Stimulated activated CD8-positive, alpha-beta memory T cell treated with anti-CD3 and anti-CD28 coated beads, Interleukin-4, amount 100 ng/mL, for 1 hour (primary cell): ENCODE measurements at places on chromosomes 1 and 21.

- no peak for DNase-seq
These were observed 815 bp downstream of the STYXL2 start for GRCh38 chr1:167094690-167095089.

DNA sequence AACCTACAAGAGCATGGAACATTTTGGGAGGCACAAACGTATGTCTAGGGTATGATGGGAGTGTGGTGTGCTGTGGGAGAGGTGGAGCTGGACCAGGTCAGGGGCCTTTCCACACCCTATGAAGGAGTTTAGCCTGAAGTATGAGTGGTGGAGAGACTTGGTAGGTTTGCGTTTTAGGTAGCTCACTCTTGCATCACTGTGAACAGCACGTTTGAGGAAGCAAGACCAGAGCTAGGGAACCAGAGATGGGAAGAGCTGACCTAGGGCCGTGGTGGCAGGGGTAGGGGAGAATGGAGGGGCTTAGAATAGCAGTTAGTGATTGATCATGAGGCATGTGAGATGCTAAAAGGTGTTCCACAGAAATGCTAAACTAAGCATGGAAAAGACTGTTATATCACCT is 25.1 kb upstream of the ZFP69B start:
- no peak for DNase-seq

DNA sequence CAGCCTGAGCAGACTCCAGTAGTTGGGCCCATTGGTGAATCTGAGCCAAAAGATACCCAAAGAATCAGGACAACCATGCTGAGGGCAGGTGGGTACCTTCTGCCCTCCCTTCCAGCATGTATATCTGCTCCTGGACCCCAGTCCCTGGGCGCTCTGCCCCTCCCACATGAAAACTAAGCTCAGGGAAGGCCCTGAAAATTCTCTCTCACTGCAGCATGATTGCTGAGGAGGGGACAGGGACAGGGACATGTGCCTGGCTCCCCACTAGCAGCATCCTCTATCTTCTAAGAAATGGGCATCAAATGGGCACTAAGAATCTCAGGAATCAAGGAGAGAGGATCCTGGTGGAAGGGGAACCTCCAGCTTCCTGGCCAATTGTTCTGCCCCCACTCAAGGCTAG is 446.0 kb downstream of the MATN1 start:
- no peak for DNase-seq

DNA sequence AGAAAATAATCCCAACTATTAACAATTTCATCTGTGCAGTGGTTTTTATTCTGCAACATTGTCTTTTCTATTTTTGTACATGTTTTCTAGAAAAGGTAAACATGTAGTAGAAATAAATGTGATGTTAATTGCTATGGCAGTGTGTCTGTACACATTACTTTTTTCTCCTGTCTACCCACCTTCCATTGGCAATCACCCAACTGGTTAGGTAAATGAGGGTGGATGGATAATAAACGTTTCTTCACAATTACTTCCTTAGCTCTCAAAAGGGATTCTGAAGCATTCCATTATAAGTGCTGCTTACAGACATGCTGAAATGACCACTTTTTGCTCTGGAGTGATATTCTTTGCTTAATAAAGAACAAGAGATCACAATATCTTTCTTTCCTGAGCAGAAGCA is 61.4 kb downstream of the MAGI3 start:
- DNase-seq: no peak

DNA sequence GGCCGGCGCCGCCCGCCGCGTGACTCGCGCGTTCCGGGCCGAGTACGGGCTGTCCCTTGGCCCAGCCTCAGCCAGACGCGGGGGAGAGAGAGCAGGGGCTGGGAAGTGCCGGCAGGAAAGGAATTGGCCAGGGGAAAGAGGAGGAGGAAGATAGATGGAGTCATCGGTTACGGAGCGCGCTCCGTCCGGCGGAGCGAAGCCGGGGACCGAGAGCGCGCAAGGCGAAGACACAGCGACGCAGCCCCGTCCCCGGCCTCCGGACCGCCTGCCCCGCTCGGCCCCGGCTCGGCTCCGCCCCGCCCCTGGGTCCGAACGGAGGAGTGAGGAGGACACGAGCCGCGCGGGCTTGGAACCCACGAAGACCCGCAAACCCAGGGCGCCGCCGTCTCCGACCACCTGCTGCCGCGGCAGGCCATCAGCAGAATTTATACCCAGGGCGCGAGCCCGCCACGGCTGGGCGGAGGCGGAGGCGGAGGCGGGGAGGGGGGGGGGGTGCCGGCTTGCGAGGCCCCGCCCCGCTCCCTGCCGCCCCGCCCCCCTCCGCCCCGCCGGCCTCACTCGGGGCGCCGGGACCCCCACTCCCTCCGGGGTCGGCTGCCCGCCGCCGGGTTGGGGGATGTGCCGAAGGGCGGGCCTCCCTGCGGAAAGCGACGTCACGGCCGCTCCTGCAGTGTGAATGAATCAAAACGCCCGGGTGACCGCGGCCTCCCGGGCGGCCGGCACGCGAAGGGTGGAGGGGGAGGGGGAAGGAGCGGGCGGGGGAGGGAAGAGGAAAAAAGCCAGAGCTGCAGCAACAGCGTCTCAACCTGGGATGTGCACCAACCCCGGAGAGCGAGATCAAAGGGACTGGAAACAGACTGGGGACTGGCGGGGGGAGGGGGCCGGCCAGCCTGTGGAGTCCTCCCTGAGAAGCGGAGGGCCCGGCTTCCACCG is at the start of gene LHX4:
TSS of gene LHX4 (plus strand) at position 782 of the 933 bp plus-strand sequence. CDS start 266 bp downstream, outside the sequence.
- no peak for DNase-seq

DNA sequence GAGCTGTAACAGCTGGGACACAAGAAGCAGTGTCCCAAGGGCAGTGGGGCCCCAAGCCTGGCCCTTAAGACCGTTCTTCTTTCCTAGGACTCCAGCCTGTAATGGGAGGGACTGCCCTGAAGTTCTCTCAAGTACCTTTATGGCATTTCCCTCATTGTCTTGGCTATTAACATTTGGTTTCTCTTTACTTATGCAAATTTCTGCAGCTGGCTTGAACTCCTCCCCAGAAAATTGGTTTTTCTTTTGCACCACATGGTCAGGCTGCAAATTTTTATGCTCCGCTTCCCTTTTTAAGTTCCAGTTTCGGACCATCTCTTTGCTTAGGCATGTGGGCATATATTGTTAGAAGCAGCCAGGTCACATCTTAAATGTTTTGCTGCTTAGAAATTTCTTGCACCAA is 3.1 kb upstream of the MROH9 start:
- no peak for DNase-seq

- DNase-seq: no peak
These were observed 45.5 kb upstream of the KANK4 start for GRCh38 chr1:62364721-62365120.

DNA sequence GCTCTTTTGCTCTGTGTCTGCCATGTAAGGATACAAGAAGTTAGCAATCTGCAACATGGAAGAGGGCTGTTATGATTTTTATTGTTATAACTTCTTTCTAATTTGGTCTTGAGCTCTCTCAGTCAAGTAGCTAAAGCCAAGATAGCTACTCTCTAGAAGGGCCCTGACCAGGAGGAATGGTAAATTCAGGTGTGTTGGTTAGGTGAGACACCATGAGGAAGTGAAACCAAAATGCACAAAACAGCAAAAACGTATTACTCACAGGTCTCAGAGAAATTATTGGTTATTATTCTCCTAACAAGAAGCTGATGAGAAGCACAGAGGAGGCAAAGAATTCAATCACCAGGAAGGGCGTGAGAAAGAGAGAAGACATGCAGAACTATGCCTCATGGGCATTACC is 51.8 kb upstream of the INSL5 start:
- DNase-seq: no peak

DNA sequence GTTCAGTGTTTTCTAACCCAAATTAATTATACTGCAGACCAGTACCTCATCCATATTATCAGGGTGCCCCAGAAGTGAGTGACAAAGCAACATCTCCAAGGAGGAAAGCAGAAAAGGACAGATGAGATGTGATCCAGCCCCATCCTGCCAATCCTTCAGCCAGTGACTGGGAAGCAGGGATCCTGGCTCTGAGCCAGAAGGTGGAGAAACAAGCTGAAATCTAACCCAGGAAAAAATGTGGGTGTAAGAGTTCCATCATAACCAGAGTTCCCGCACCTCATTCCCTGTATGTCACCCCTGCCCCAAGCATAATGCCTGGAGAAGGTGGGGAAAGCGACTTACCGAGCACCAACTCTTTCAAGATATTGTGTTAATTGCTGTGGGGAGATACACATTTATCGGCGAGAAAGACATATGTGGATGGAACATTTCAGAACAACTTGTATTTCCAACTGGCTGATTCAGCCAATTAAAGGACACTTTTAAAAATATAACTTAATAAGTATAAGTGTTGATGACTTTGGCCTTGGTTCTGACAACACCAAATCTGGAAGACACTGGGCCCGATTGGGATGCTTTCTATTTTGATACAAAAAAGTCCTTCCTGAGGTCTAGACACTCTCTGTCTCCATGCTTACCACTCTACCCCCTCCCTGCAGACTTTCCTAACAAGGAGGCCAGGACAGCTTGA is 14.9 kb downstream of the PLEKHA6 start:
- no peak for DNase-seq

DNA sequence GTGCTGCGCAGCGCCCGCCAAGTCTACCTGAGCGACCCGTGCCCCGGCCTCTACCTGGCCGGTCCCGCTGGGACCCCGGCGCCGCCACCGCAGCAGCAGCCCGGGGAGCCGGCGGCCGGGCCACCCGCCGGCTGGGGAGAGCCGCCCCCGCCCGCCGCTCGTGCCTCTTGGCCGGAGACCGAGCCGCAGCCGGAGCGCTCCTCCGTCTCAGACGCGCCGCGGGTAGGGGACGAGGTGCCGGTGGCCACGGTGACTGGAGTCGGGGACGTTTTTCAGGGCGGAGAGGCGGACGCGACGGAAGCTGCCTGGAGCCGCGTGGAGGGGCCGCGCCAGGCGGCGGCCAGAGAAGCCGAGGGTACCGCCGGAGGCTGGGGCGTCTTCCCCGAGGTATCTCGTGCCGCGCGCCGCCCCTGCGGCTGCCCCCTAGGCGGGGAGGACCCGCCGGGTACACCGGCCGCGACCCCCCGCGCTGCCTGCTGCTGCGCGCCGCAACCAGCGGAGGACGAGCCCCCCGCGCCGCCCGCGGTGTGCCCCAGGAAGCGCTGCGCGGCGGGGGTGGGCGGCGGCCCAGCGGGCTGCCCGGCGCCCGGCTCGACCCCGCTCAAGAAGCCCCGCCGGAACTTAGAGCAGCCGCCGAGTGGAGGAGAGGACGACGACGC is 646 bp downstream of the IER5 start:
- peak; percentile 17 for DNase-seq

DNA sequence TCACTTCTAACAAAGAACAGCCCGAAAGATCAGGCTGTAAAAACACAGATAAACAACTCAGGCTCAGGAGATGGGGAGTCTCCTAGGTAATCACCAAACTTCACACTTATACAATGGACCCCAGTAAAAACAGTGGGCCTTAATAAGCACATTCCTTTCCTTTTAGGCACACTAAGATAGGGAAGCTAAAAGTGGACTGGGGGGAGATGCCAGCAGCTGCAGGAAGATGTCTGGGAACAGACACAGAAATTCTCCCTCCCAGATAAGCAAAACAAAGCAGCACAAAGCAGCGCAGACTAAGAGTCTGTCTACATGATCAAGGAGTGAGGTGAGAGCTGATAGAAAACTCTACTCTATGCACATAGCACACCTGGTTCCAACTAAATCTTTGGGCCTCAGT is 29.0 kb upstream of the CTBS start:
- DNase-seq: no peak

DNA sequence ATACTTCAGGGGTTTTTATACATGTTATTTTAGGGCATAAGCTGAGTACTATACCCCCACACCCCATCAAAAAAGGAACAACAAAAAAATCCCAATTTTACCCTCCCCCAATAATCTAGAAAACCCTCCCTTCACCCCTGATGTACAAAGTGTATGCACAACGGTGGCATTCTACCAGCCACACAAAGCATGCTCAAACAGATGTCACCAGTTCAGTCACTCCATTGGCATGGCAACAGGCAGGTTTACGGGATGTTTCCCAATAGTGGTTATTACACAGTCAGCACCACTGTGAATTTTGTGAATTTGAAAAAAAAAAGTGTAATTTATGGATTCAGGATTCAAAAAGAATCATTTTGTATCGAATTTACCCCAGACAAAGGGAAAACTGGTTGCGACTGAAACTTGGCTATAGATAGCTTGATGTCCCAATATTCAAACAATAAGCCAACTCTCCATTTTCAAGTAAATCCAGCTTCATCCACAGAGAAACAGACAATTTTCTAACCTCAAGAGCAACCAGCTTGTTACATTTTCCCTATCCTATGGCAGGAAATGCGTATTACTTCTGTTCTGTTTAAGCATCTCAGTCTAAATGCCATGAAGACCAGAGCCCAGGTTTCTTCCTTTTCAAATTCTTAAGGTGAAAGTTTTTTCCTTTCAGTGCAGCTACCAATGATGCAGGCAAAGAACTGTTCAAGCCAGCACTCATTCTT is 34.0 kb upstream of the SLC45A3 start:
- no peak for DNase-seq

DNA sequence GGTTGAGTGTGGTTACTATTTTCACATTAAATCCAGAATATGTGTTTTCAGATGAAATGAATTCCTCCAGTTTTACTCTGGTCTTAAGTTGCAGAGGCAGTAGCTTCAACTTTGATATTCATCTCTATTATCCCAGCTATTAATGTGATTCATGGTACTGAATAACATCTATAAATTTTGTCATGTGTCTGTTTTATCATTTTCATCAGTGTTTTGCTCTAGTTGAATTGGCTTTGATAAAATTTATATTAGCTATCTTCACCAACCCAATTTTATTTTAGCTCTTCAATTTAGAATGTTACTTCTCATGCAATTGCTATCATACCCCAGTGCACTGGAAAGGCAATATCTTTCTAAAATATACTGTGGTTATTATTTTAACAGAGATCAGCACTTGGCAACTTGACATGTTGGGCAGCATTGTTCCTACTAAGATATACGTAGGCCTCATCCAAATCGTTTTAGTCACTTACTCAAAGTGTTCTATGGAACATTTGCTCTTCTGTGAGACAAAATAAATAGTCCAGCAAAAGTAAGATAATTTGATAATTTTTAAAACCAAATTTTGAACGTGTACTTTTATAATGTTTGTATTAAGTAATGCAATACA is 184.3 kb downstream of the NCAM2 start:
- DNase-seq: no peak
